ENCODE measurements at places on chromosomes 1 and 21.
A peak's percentile ranks its signal among the peaks of the same experiment; 100 is the strongest.

GRCh38 chr1:152252157-152252556 is 28.2 kb upstream of the HRNR start:
- no peak for DNase-seq

DNA sequence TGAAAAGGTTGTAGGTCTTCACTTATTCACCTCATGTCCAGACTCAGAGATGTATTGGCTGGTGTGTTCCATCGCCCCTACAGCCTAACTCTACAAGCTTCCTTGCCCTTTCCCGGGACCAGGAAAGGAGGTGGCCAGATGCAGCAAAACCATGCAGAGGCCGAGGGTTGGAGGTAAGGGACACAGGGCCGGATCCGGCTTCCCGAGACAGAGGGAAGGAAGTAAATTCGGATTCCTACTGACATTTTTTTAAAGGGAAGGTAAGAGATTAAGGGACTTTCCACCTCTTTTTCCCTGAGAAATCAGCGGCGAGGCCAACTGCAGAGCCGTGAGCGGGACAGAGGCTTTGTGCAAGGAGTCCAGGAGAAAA is 12.7 kb downstream of the EPHA10 start:
- no peak for DNase-seq

- no peak for DNase-seq
Observed at GRCh38 chr1:93078638-93078985, 471 bp upstream of the MTF2 start.

DNA sequence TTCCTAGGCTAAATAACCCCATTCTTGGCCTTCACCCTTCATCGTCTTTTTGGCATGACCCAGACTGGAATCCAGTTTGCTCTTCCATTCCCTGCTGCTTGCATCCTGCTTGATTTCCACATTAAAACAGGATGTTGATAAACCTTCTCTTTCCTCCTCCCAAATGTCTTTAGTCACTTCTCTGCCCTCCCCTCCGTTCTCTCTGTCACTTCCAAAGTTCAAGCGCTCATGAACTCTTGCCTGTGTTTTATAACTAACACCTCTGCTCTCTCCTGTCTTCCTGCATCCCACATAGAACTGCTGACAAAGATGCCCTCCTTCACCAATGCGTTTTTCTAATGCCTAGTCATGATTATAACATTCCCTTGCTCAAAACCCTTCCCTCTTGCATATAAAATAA is 65.6 kb upstream of the SLC44A3 start:
- DNase-seq, result no peak

DNA sequence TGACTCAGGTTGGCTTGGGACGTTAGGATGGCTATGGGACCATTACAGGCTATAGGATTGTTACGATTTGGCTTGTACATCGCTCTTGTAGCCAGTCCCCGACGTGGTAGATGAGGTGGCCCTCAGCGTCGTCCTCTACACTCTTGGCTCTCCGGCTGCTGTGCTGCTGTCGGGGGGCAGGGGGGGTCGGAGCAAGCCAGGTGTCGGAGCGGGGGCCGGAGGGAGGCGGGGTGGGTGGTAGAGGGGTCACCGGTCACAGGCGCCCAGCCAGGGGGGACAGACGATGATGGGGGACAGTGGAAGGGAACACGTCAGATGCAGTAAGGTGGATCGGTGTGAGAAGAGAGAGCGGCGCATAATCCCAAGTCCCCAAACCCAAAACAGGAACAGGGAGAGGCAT is 4.7 kb downstream of the CLK2 start:
- no peak for DNase-seq

- DNase-seq, result no peak
Observed at GRCh38 chr1:24486331-24487065, 16.1 kb upstream of the RCAN3 start.

DNA sequence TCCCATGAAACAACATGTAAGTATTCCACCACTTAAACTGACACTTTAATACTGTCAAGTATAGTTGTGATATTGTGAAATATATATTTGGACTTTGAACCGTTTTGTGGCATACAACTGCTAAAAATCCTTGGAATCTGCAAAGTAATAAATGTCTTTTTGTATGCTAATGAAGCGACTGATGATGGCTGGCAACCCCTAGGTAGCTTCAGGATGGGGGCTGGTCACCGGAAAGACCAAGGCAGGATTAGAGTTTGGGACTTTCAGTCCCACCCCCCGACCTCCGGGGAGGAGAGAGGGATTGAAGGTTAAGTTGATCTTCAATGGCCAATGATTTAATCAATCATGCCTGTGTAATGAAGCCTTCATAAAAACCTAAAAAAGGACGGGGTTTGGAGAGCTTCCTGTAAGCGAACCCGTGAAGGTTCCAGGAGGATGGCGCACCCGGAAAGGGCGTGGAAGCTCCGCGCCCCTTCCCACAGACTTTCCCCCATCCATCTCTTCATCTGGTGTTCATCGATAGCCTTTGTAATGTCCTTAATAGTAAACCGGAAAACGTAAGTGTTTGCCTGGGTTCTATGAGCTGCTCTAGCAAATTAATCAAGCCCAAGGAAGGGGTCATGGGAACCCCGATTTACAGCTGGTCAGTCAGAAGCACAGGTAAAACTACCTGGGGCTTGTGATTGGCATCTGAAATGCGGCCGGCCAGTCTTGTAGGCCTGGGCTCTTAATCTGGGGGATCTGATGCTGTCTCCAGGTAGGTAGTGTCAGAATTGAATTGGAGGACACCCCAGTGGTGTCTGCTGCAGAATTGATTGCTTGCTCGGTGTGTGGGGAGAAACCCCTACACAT is 1.8 kb upstream of the ZNF281 start:
- no peak for DNase-seq

- peak; percentile 45 for DNase-seq
Observed at GRCh38 chr1:52676249-52676903, 21.8 kb downstream of the COA7 start.

GRCh38 chr1:164770131-164770529 is 211.1 kb downstream of the PBX1 start:
- DNase-seq, result no peak

DNA sequence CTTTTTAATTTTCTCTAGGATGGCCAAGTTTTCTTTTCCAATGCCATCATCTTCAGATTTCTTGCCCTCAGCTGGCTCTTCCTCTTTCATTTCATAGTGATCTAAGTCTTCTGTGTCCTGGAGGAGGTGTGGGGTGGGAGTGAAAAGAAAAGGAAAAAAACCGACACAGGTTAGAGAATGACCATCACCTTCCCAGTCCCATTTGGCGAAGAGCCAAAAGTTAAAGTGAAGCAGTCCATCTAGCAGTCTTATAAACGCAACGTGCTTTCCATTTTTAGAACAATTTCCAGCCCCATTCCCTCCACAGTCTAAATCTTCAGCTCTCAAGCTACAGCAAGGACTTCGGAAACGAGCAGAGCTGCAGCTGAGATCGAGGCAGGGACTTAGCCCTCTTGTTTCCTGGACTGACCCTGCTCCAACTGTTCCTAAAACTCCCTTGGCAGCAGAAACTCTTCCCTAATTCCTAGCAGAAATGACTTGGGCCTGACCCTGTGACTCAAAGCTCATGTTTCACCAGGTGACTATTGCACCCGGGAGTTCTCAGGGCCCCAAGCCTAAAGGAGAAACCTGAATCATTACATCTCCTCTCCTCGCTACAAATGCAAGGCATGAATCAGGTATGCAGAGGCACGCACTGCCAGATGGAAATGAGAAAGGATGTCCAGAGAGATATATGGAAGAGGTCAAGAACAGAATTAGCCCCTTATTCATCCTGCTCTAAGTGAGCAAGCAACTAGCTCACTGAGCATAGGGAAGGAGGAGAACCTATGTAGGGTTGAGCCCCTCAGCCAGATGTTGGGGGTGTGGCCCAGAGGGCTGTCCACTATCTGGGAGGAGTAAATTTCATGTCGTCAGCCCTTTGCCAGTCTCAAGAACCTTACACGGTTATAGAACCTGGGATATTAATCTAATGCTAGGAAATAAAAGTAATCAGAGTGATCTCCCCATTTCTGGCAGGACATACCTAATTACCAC is 5.1 kb downstream of the UBE2Q1 start:
- no peak for DNase-seq

Measured in globus pallidus (tissue), 1 donor.